Activated naive CD8-positive, alpha-beta T cell treated with anti-CD3 and anti-CD28 coated beads for 36 hours (primary cell): ENCODE measurements at places on chromosomes 3 and 15. TPM values are rescaled to one million over a fixed set of nuclear protein-coding genes. Genes with fewer than 3 reads are reported as not detected.

Gene A4GNT
- not detected for total RNA-seq

Gene ARL6IP5
- total RNA-seq = 69.0 TPM

Gene SYNPR
- not detected for total RNA-seq

- H3K27me3 ChIP-seq = peaks cover 22% of the 10 kb centered on the region
- no peak overlapping the region for H3K4me3 ChIP-seq
- H3K27ac ChIP-seq = no peak overlapping the region
- no peaks in the 10 kb centered on the region for H3K36me3 ChIP-seq
These were observed 97.1 kb downstream of the ERC2 start for GRCh38 chr3:56370991-56371775.

DNA sequence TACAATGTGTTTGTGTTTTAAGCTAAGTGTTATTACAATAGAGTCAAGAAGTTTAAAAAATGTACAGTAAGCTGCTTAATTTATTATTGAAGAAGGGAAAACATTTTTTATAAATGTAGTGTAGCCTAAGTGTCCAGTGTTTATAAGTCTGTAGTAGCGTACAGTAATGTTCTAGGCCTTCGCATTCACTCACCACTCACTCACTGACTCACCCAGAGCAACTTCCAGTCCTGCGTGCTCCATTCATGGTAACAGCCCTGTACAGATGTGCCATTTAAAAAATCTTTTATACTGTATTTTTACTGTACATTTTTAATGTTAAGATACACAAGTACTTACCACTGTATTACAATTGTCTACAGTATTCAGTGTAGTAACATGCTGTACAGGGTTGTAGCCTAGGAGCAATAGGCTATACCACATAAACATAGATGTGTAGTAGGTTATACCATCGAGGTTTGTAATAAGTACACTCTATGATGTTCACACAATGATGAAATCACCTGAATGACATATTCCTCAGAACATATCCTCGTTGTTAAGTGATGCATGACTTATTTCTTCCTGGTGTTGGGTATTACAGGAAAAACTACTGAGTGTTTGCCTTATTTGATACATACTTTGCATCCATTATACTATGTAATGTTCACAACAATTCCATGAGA is 156.6 kb upstream of the NUDT16 start:
- H3K4me3 ChIP-seq = no peak overlapping the region
- H3K27me3 ChIP-seq = no peaks in the 10 kb centered on the region
- peaks cover 4% of the 10 kb centered on the region for H3K4me1 ChIP-seq

DNA sequence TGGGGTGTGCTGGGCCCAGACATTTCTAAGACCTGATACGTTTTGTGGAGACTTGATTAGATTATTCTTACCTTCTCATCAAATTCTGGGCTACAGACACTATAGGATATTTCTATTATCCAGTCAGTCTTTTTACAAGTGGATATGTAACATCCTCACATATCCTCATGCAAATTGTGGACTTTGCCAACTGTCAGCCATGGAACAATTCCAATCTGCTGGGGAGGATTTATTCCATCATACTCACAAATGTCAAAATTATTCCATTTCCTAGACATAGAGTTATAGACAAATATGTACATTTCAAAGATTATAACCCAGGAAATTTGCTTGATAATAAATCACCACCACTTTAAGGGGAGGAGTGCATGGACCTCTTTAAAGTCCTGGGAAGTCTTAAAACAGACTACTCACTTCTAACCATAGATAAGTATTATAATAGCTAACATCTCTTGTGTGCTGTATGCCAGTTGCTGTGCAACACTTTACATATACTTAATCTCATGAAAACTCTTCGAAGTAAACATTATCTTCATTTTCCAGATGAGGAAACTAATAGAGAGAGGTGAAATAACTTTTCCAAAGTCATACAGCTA is 44.4 kb downstream of the CADPS start:
- H3K4me3 ChIP-seq = no peak overlapping the region
- H3K4me1 ChIP-seq = no peaks in the 10 kb centered on the region

DNA sequence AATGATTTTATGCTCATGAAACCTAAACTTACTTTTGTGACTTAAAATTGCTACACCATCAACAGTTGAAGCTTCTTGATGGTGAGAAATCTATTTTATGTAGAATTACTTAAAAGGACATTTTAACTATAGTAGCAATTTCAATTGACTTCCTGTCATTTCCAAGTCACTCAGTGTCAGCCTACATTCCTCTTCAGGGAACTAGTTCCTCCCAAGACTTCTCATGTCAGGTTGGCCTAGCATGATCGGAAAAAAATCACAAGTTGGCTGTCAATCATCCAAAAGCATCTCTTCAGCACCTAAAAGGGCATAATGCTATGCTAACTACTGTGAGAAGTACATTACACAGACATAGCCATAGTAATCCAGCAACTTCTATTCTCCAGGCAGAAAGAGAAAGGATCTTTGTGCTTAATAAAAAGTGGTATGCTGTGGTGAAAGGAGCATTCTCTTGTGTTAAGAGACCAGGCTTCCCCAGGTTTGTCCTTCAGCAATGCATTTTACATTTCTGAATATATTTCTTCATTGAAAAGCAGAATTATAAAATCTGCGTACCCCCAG is 893.7 kb downstream of the AGBL1 start:
- no peaks in the 10 kb centered on the region for H3K36me3 ChIP-seq
- no peak overlapping the region for H3K27ac ChIP-seq
- no peak for DNase-seq
